Stimulated activated CD4-positive, alpha-beta T cell treated with anti-CD3 and anti-CD28 coated beads, Interleukin-1b, Interleukin-23, amount 100 ng/mL, for 1 hour (primary cell): ENCODE measurements at places on chromosomes 5 and 9.
A peak's percentile ranks its signal among the peaks of the same experiment; 100 is the strongest.

- DNase-seq = no peak
Measured at GRCh38 chr5:178866946-178867345, 7.2 kb downstream of the ZNF354B start.

DNA sequence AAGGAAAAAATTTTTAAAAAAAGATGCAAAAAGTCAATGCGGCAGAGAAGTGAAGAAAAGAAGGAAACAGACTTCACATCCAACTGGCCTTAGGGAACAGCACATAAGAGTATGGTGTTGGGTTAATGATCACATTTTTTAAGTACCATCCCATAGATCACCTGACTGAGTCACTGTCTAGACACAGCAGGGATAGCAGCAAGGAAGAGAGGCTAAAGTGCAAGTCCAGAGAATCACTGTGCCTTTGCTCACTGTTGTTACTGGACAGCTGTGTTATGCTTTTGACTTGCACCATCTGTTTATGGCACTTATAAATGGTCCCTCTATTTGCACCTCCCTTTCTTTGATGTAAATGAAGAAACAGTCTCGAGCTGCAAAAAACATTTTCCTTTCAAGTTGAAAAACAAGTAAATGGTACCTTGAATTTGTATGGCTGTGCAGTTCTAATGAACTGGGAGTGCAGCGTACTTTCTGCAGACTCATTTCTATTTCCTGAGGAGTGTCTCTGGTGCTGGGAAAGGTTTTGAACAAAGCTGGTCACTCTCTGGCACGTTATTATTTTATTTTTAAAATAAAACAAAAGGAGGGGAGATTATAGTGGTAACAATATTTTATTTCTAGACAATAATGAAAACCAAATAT, 84.2 kb downstream of the TRPM6 start:
- no peak for DNase-seq

GRCh38 chr5:85395526-85395925, 1010.8 kb upstream of the EDIL3 start:
- no peak for DNase-seq

- DNase-seq = no peak
Measured at GRCh38 chr9:109953300-109953699, 173.3 kb downstream of the PALM2AKAP2 start.

DNA sequence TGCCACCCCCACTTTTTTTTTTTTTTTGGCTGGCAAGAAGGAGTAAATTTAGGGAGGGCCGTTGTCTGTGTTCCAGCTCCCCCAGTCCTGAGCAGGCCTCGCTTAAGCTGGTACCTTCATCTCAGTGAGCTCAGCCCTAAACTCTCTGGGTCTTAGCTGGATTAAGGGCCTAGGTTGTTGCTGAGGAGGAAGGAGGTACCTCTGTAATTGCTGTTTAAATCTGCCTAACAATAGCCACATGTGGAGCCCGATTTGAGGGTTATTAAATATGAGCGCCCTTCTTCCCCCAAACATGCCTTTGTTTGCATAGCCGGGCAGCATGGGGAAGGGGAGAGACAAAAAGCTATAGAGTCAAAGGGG, 179.0 kb upstream of the PITX1 start:
- no peak for DNase-seq

DNA sequence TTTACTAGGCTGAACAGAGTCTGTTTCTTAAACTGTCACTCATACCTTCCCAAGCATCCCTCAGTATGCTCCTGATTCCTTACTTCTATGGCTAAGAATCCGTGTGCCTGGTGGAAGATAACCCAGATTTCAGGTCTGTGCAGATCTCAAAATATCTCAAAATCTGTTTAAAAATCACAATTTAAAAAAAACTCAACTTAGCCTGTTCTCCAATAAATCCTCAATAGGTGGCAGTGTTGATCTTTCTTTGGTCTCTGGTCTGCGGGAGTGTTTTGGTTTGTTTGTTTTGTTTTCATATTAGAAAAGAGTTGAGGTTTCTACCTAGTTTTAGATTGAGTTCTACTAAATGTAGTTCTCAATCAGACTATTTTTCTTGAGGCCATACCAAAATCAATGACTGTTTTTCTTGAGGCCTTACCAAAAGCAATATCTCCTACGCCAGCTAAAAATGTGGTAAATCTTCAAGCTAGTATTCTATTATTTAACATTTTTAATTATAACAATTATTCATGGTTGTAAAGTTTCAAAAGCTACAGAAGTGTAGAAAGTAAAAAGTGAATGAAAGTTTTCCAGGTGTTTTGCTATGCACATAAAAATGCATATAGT, 57.9 kb downstream of the TGFBR1 start:
- no peak for DNase-seq

- no peak for DNase-seq
Measured at GRCh38 chr5:129724222-129724621, 23.7 kb upstream of the MINAR2 start.

DNA sequence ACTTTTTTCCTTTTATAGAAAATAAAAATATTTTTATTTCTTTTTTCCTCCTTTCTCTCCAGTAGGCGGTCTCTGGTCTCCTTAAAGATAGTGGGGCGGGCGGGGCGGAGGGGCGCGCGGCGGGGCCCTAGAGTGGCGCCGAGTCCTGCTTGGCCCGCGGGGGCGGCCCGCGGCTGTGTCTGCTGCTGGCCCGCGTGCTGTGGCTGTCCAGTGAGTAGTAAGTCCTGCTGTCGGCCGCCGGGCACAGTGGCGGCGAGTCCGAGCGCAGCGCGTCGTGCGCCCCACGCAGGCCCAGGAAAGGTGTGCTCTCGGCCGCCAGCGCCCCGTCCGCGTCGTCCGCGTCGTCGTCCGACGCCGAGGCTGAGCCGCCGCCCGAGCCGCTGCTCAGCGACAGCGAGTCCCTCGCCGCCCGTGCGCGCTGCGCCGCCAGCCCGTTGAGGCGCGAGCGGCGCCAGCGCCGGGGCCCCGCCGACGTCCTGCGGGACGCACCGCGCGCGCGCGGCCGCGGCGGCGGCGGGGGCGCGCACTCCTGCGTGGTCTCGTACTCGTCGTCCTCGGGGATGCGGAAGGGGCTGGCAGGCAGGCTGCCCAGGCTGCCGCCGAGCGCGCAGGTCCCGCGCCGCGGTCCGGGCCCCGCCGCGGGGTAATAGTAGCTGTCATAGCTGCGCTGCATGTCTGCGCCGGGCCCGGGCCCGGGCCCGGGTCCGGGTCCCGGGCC, 52.3 kb downstream of the PSD2 start:
- DNase-seq = peak; percentile 49

DNA sequence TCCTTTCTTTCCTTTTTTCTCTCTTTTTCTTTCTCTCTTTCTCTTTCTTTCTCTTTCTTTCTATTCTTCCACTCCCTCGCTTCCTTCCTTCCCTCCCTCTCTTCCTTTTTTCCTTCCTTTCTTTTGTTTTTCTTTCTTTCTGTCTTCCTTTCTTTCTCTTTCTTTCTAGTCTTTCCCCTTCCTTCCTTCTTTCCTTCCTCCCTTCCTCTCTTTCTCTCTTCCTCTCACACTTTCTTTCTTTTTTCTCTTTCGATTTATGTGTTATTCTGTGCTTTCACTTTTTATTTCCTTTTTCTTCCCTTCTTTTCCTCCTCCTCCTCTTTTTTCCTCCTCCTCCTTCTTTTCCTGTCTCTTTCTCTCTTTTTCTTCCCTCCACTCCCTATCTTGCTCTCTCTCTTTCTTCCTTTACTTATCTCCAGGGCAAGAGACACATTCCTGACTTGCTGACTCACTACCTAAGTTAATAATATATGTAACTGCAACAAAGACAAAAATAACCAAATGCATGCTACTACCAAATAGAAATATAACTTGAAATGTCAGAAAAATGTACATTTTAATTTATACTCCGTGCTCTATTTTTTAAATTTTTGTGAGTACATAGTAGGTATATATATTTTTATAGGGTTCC, 445.5 kb downstream of the GABRG2 start:
- DNase-seq = no peak

DNA sequence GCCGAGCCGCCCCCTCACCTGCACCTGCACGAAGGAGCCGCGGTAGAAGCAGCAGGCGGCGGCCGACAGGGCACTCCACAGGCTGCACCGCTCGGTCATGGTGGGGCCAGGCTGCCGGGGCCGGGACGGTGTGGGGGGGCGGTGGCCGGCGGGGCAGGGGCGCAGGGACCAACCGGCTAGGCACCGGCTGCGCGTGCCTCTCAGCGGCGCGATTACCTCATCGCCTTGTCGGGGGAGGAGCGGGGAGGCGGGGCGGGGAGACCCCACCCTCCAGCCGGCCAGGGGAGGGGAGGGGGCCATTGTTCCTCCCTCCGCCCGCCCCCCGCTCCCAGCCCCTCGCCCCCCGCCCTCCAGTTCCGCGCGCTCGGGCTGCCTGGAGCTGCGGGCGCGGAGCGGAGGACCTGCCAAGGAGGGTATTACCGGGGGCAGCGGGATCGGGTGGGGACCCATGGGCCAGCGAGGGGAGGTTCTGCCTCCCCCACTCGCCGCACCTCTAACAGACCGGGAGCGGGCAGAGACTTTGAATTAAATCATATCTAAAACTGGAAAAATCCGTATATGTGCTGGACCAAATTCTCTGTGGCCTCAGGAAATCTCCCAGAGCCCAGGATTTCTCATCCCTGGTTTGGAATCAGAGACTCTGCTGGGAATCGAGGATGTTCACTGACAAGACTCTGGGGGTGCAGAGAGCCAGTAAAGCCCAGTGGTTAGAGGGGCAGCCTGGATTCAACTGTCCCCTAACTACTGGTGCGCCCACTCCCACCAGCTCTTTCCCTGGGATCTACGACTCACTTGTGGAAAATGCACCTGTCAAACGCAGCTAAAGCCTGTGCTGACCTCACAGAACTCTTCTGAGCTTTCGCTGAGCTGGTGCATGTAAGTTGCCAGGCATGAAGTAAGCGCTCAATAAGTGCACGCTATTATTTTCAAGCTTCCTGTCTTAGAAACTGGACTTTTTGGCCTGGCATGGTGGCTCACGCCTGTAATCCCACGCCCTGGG, 20.3 kb upstream of the TOR2A start:
- no peak for DNase-seq

DNA sequence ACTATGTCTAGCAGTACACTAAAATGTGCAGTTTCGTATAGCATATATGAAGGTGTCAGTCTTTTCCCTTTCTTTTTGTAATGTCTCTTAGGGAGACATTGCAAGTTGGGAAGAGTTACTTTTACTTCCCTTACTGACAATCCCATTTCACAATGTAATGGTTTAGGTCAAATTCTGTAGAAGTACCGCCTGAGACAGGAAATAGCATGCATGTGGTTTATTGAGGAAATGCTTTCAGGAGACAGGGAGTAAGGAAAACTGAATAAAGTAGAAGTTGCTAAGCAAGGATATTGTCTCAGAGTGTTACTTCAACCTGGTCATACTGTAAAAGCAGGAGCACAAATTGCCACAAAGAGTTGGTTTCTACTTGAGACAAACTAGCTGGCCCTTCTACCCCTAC, 32.1 kb upstream of the MSANTD3 start:
- no peak for DNase-seq

- DNase-seq = peak; percentile 53
Measured at GRCh38 chr9:129174102-129174723, 3.8 kb downstream of the IER5L start.

- DNase-seq = no peak
Measured at GRCh38 chr5:154788212-154788611, 33.0 kb downstream of the LARP1 start.

DNA sequence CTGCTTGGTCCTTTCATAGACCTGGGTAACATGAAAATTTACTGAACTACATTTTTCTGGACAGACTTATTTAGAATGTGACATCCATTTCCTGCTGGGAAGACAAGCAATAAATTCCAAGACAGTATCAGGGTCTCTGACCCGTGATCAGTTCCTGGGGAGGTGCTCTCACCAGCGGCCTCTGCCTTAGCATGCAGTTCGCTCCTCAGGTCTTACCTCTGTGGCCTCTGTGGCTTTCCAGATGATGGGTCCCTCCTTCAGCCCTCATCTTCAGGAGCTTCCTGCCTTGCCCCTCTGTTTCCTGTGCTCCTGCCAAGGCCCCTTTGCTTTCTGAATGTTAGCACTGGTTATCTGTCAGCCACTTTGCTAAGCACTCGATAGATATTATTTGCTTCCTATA, 66.4 kb downstream of the CMYA5 start:
- no peak for DNase-seq

- DNase-seq = no peak
Measured at GRCh38 chr5:119743927-119744326, 114.6 kb downstream of the FAM170A start.

DNA sequence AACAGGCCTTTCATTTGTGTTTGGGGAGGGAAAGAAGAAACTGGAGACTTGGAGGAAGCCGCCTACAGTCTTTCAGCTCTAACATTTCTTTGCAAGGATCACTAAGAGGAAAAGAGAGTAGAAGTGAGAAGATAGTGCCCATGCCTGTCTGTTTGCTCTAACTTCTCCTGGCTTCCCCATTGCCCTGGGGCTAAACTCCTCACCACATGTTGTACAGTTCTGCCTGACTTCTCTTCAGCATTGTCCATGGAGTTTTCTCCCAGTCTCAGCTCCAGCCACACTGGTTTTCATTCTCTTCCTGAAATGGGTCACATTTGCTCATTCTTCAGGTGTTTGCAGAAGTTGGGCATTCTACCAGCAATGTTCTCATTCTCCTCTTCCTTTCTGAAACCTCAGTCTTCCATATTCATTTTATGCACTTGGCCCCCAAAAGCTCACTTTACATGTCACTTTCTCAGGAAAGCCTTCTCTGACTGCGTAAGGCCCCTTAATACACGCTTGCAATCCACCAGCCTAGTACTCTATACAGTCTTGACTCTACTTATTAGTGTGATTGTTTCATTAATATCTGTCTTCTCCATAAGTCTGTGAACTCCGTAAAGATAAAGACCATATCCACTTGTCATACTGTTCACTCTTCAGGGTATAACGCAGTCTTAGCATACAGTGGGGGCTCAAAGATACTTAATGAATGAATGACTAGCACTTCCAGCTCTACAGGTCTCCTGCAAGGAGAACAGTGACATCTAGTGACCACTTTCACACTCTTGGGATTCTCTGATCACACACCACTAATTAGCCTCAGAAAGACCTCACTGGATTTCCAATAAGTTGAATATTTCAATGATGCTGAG, 40.2 kb upstream of the TRIM32 start:
- DNase-seq = no peak

DNA sequence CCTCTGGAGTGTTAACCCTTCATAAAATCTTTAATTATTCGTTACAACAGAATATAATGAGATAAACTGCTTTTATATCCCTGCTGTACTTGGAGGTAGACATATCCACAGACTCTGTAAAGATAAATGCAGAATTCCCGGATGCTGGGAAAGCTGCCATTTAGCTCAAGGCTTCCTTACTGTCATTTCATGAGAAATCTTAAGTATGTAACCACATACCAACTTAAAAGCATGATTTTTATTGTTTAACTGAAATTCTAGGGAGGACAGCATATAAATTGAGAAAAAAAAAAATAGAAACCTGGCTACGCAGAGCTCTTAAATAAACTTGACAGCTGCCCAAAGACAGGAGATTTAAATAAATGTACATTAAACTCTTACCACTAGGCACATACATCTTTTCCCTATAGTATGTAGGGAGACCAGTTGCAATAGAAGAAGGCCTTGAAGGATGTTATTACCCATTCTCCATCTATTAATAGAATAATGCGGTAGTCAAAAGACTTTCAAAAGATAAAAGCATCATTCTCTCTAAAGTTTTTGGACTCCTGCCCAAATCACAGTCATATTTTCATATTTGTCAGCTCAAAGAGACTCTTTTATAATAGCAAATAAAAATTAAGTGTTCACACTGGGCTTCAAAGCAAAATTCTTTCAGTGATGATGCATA, 373.8 kb downstream of the NDUFS4 start:
- no peak for DNase-seq

GRCh38 chr5:126806-127205, 34.8 kb downstream of the PLEKHG4B start:
- no peak for DNase-seq
